ENCODE measurements at places on chromosomes 5 and 9. TPM values are rescaled to one million over a fixed set of nuclear protein-coding genes. Genes with fewer than 3 reads are reported as not detected.

DNA sequence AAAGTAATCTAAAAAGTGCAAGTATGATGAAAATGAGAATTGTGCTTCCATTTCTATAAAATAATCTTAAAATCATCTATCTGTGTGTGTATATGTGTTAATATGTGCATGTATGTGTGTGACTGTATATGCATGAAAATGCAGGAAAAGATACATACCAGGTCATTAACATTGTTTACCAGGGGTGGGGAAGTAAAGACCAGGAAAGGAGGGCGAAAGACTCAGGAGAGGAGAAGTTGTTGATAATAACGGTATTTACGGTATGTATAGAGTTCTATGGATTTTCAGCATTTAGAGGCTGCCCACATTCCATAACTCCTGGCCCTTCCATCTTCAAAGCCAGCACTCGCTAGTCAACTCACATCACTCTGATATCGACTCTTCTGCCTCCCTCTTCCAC, 111.0 kb upstream of the SPDL1 start:
- DNase-seq, result no peak

PLPPR1 gene
- not detected for polyA plus RNA-seq

PDGFRB gene
- polyA plus RNA-seq, result 118 TPM

GRCh38 chr9:114157516-114158176, 2.3 kb downstream of the COL27A1 start:
- no peak for DNase-seq

TCF7 gene
- 2.1 TPM for polyA plus RNA-seq

- DNase-seq, result no peak
Measured at GRCh38 chr9:91346644-91347043, 15.1 kb downstream of the AUH start.

CYLC2 gene
- polyA plus RNA-seq, result not detected

BNC2 gene
- polyA plus RNA-seq, result 46.8 TPM

DNA sequence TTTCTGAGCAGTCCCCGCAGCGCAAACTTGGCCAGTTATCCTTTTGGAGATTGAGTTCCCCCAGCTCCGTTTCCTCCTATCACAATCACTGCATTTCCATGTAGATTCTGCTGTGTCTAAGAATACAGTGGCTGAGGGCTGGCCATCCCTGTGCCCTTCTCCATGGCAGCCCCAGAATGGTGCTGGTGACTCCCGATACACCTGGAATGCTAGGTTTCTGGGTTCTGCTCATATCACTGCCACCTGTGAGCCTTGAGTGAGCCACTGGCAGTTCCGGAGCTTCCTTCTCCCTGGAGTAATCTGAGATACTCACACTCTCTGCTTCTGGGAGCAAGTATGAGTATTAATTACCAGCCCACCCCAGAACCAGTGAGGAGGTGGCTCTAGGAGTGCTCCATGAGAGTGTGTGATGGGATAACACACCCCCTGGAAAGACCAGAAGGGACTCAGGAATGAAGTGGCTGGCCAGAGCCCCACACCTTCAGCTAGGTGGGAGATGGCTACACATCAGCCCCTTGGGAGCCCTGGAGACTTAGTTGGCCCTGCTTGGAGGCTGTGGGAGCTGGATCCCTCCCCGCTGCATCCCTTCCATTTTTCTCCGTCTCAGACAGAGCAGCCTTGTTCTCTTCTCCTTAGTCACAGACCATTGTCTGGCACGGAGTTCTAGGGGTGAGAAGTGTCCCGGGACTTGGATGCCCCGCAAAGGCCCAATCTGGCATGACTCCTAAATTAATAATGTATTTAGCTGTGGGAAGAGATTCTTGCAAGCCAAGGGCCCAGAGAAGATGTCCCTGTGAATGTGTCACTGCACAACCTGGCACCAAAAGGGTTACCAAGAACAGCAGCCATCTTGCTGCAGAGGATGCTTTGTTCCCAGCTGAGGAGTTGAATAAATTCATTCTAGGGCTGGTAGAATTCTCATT, 4.9 kb downstream of the PCDHGC5 start:
- no peak for DNase-seq

DNA sequence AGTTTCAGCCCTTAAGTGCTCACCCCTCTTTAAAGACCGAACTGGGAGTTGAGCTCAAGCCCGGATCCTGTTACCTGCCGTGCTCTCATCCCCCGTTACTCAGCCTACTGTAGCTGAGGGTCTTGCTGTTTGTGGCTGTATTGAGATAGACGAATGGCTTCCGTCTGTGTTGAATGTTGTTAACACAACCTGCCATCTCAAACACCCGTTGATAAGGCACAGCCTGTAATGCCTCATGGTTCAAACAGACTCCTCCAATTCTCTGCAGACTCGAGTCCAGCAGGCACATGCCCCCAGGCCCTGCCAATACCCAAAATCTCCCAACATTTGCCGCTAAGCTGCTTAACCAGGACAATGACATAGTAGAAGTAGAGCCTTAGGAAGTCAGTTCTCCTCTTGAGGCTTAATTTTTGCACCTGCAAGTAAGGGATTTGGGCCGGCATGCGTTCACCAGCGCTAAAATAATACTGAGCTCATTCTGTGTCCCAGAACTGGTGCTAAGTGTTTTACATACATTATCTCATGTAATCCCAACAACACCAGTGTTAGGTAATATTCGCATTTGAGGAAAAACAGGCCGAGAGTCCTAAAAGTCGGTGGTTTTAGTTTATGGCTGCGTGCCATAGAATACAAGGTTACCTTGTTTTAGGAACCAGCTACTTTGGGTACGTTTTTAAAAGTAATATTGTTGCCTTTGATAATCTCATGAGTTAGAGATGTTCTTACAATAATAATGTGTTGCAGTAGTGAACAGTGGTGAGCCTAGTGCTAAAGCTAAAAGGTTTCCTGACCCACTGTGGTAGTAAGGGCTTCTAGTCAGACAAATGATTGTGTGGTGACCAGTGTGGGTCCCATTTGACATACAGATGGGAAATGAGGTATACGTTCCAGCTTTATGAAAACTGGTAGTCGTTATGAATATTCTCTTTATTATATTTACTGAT, 1.5 kb upstream of the RFX3 start:
- DNase-seq, result no peak

GRCh38 chr5:170986598-170986997, 124.8 kb downstream of the RANBP17 start:
- DNase-seq, result no peak

DNA sequence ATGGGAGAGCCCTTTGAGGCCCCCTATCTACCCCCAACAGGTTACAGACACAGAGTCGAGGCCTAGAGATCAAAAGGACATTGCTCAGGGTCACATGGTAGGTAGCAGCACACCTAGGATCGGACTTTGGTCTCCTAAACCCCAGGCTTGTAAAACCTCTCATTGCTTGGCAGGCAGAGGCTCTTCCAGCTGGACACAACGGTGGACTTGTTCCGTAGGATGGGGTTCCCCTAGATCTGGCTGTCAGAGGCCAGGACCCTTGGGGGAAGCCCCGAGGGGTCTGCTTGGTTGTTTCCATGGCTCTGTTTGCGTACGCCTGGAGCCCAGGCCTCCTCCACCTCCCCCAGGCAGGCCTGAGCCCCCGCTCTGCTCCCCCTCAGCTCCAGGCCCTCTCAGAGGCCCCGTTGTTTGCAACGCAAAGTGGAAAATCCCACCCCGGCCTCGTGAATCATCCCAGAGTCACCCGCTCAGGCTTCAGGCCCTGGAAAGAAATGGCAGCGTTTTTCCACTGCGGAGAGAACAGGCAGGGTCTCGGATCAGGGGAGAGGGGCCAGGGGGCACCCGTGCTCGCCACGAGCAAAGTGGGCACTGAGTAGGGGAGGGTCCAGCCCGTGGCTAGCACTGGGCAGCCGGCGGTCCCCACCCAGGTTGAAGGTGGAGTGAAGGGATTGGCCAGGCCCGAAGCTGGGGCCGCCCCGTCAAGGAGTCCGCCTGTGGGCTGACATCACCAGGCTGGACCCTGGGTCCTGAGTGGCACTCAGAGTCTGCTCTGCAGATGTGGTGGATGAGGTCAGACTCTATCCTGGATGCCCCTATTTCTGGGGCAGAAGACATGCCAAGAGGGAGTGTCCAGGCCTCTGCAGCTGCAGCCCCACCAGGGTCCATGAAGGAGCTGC, 19.8 kb downstream of the COL27A1 start:
- DNase-seq, result no peak

- no peak for DNase-seq
Measured at GRCh38 chr5:107925200-107925599, 254.5 kb upstream of the EFNA5 start.

- DNase-seq, result no peak
Measured at GRCh38 chr5:54275361-54275760, 35.0 kb downstream of the ARL15 start.

IFNA21 gene
- not detected for polyA plus RNA-seq

- DNase-seq, result no peak
Measured at GRCh38 chr5:169921949-169922348, 58.3 kb downstream of the INSYN2B start.

DNA sequence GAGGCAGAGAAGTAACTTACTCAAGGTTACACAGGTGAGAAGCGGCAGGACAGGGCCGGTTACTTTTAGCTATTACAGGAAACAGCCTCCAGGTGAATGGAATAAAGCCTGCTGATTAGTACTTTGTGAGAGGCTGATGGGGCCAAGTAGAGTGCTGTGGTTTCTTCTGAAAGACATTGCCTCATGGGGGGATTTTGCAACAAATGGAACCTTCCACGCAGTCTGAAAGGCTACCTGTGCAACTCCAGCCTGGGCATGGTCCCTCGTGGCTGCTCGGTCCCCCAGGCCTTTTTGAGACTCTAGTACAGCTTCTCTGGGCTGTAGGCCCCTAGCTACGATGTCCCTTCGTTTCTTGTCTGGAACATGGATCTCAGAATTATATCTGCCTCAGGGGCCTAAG, 2.0 kb downstream of the TMEM268 start:
- no peak for DNase-seq

GRCh38 chr5:178778919-178779318, 48.5 kb upstream of the ZNF354A start:
- DNase-seq, result no peak

PCDHB6 gene
- polyA plus RNA-seq, result 0.21 TPM

GRCh38 chr9:70398145-70398556, 16.3 kb downstream of the KLF9 start:
- DNase-seq, result no peak

GRCh38 chr5:75050415-75050814, 1.9 kb downstream of the GCNT4 start:
- DNase-seq, result no peak

EQTN gene
- not detected for polyA plus RNA-seq

SHOC1 gene
- polyA plus RNA-seq, result 0.07 TPM

GPX3 gene
- 3.7 TPM for polyA plus RNA-seq

FOXD4L4 gene
- not detected for polyA plus RNA-seq

- no peak for DNase-seq
Measured at GRCh38 chr9:77455312-77455927, 192.7 kb downstream of the GNA14 start.

GRCh38 chr9:2615497-2615896, 6.1 kb upstream of the VLDLR start:
- DNase-seq, result no peak

DNA sequence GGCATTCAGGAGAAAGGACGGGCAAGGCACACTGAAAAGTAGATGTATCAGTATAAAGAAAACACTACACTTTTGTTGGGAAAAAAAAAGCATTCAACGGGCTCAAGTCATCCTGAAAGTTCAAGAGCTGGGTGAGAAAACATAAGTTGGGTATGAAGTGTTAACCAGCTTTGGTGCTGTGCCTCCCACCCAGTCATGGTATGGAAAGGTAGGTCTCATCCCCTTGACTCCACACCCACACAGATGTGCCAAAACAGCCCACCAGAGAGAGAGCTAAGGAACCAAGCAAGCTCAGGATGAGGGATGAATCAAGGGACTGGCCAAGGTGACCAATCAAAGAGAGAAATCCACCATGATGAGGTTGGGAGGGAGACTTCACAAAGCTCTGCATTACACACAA, 54.7 kb downstream of the ESM1 start:
- no peak for DNase-seq

DNA sequence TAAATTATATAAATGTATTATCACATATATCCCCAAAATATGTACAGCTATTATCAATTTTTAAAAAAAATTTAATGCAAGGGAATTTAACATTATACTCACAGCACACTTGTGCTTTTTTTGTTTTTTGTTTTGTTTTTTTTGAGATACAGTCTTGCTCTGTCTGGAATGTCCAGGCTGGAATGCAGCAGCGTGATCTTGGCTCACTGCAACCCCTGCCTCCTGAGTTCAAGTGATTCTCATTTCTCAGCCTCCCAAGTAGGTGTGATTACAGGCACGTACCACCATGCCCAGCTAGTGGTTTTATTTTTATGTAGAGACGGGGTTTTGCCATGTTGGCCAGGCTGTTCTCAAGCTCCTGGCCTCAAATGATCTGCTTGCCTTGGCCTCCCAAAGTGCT, 58.3 kb downstream of the GLIS3 start:
- DNase-seq, result no peak

PCDHGA7 gene
- 2.7 TPM for polyA plus RNA-seq

DNA sequence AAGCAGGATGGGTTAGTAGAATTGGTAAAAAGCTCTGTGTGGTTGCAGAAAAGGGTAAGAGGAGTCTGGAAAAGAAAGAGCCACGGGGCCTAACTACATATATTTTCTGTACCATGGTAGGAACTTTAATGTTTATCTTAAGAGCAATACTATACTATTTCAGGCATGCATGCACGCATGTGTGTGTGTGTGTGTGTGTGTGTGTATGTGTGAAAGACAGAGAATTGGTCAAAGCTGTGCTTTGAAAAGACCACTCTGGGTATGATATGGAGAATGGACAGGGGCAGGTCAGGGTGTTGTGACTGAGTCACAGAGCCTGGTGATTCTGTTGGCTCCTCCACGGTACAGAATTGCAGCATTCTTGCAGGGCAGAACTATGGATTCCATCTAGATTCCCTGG, 339.3 kb downstream of the SLIT3 start:
- no peak for DNase-seq
